ENCODE measurements at places on chromosomes 1 and 21. TPM values are rescaled to one million over a fixed set of nuclear protein-coding genes. Genes with fewer than 3 reads are reported as not detected.

S100A2 gene
- 11.7 TPM for total RNA-seq

DNA sequence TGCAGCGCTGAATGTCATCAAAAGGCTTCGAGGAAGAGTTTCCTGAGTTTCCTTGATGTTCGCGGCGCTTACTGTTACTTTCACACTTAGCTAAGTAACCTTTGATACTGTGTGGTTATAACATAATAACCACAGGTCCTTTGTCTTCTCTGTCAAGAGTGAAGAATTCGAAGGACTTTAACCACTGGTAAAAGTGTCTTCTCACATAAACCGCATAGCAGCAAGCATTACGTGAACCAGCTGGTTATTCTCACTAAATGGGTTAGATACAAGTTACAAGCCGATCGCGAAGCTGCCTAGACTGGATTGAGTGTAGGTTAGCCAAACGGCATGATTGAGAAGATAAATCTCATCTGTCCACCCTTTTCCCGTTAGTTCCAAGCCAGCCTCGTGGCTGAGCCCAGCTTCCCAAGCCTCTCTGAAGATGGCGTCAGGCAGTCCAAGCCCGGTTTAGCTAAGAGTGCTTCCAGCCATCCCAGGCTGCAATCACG lies 18.3 kb upstream of the IFNGR2 start:
- H3K4me3 ChIP-seq: no peak overlapping the region
- H3K4me1 ChIP-seq: peaks cover 34% of the 10 kb centered on the region
- DNase-seq: no peak
- no peaks in the 10 kb centered on the region for H3K36me3 ChIP-seq
- H3K27ac ChIP-seq: no peak overlapping the region
- no peaks in the 10 kb centered on the region for H3K27me3 ChIP-seq

CHODL gene
- not detected for total RNA-seq

DNA sequence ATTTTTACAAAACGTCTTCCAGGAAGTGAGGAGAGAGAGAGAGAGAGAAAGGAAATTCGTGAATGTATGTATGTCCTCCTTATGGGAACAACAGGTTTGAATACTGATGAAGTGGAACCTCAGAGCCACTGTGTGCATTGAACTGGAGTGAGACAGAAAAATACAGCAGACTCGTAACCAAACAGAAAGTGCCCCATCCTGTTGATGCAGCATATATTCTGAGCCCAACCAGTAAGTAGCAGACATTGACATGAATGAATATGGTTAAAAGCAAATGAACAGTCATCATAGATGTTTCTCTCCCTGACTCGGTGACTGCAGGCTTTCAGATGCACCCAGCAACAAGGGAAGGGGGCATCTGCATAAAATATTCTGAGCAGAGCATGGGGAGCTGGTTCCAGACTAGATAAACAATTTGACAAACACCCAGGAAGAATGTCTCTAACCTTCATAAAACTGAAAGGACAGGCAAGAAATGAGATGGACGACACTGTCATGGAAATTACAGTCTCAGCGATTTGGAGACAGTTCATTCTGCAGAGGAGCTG lies 471.0 kb upstream of the PBX1 start:
- H3K27ac ChIP-seq: no peak overlapping the region
- no peaks in the 10 kb centered on the region for H3K4me1 ChIP-seq
- H3K4me3 ChIP-seq: no peak overlapping the region
- no peaks in the 10 kb centered on the region for H3K27me3 ChIP-seq

C1orf210 gene
- not detected for total RNA-seq

- H3K27me3 ChIP-seq: peaks cover 5% of the 10 kb centered on the region
- no peak overlapping the region for H3K27ac ChIP-seq
- H3K4me3 ChIP-seq: no peak overlapping the region
- no peaks in the 10 kb centered on the region for H3K4me1 ChIP-seq
- no peaks in the 10 kb centered on the region for H3K36me3 ChIP-seq
- DNase-seq: no peak
These were observed 263.2 kb upstream of the ZP4 start for GRCh38 chr1:238153939-238154338.

GRCh38 chr21:44255511-44255981 lies 6.2 kb downstream of the DNMT3L start:
- peaks cover 2% of the 10 kb centered on the region for H3K4me1 ChIP-seq
- H3K27me3 ChIP-seq: peaks cover 4% of the 10 kb centered on the region
- no peak overlapping the region for H3K27ac ChIP-seq
- no peak for DNase-seq
- H3K36me3 ChIP-seq: no peaks in the 10 kb centered on the region

CACNA1S gene
- total RNA-seq: not detected

- H3K4me1 ChIP-seq: peaks cover 59% of the 10 kb centered on the region
- H3K27ac ChIP-seq: no peak overlapping the region
- H3K27me3 ChIP-seq: no peaks in the 10 kb centered on the region
These were observed 10.1 kb downstream of the PADI1 start for GRCh38 chr1:17214876-17215544.

GRCh38 chr1:153633161-153633753 lies 609 bp upstream of the CHTOP start:
- no peak for DNase-seq
- no peaks in the 10 kb centered on the region for H3K27me3 ChIP-seq
- H3K4me3 ChIP-seq: no peak overlapping the region
- peak overlapping the region; percentile 99 for H3K27ac ChIP-seq

OTUD7B gene
- 25.1 TPM for total RNA-seq

SH2D5 gene
- 0.46 TPM for total RNA-seq

BTBD19 gene
- total RNA-seq: 51.2 TPM

DNA sequence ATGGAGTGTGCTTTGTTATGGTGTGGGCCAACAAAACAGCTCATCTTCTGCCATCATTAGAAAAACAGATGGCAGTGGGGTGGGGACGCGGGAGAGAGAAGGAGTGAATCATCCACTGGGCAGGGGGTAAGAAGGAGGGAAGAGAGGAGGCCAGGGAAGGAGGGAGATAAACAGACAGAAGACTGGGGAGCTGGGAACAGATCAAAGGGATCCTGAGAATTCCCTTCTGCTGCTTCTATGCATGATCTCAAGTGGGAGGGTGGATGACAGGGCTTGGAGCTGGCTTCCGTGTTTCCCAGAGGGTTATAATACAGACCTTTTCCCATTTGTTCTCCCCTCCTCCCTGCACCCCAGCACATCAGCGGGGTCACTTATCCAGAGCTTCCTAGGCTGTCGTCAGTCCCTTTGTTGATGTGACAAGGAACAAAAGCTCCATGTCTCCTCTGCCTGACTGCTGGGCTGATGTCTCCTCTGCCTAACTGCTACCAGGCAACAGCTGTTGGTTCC lies 338.6 kb downstream of the PAPPA2 start:
- no peaks in the 10 kb centered on the region for H3K4me1 ChIP-seq
- no peaks in the 10 kb centered on the region for H3K36me3 ChIP-seq
- no peak overlapping the region for H3K27ac ChIP-seq
- no peaks in the 10 kb centered on the region for H3K27me3 ChIP-seq
- H3K4me3 ChIP-seq: no peak overlapping the region
- no peak for DNase-seq

DNA sequence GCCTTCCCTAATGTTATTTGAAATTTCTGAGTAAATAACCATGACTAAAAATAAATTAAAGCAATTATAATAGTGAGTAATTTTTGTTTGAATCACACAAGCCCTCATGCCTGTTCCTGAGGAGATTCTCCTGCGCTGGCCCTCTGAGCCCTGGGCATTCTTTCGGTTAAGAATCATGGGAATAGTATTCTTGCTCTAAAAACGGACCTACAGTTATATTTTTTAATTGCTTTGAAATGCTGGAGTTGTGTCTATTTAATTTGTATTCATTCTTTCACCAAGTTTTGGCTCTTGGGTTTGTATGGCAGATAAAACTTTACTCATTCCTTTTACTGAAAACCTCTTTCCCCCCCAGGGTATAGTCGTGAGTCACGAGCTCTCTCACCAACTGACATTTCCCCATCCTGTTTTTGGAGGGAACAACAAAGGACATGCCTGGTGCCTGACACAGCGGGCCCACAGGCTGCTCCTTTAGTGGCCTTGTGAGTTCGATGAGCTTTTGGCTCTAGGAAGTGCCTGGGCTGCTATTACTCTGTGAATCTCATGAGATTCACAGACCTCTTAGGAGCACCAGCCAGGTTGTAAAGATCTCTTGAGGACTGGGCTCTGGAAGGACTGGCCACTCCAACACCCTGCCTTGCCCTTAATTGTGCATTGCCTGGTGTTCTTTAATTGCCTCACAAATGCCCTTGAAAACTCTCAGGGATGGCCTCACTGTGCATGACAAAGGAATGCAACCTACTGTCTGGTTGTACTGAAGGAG lies 58.6 kb downstream of the DDR2 start:
- H3K27me3 ChIP-seq: no peaks in the 10 kb centered on the region
- no peak for DNase-seq
- peaks cover 11% of the 10 kb centered on the region for H3K36me3 ChIP-seq
- H3K4me1 ChIP-seq: peaks cover 61% of the 10 kb centered on the region

- H3K27ac ChIP-seq: no peak overlapping the region
- peaks cover 10% of the 10 kb centered on the region for H3K4me1 ChIP-seq
- no peak for DNase-seq
- no peak overlapping the region for H3K4me3 ChIP-seq
These were observed 9.5 kb upstream of the SLC2A5 start for GRCh38 chr1:9078752-9079500.

TMEM61 gene
- total RNA-seq: not detected

GRCh38 chr1:24018611-24019580 lies 38.8 kb upstream of the SRSF10 start:
- DNase-seq: peak; percentile 99
- H3K4me3 ChIP-seq: peak overlapping the region; percentile 44
- peak overlapping the region; percentile 99 for H3K27ac ChIP-seq
- H3K27me3 ChIP-seq: no peaks in the 10 kb centered on the region
- H3K4me1 ChIP-seq: peaks cover 69% of the 10 kb centered on the region

AMY2B gene
- 10.0 TPM for total RNA-seq

DNA sequence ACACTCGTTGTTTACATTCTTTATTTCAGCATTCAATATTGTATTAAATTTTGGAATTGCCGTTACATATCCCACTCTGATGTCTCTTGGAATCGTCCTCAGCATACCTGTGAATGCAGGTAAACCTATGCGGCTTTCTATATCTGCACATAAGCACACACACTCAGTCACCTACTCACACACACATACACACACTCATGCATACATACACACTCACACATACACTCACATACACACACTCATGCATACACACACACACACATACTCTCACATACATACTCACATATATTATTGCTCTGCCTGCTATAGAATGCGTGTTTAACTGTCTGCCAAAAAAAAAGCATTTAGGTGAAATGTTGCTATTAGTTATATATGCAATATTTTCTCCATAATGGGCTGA lies 53.2 kb upstream of the COA6 start:
- H3K27ac ChIP-seq: no peak overlapping the region
- H3K27me3 ChIP-seq: peaks cover 31% of the 10 kb centered on the region
- no peak for DNase-seq

DNA sequence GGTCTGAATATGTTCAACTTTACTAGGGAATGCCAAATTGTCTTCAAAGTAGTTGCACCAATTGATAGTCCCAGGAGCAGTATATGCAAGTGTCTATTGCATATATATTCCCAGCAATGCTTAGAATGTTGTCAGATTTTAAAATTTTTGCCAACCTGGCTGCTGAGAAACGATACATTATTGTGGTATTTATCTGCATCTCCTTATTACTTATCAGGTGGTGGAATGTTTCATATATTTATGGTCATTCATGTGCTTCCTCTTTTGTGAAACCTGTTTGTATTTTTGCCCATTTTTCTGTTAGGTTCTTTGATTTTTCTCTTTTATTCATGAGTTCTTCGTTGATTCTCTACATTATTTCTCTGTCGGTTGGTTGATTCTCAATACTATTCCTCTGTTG lies 39.5 kb downstream of the COLGALT2 start:
- DNase-seq: no peak
- H3K4me1 ChIP-seq: peaks cover 12% of the 10 kb centered on the region
- no peak overlapping the region for H3K4me3 ChIP-seq
- no peaks in the 10 kb centered on the region for H3K36me3 ChIP-seq
- H3K27ac ChIP-seq: no peak overlapping the region

STUM gene
- total RNA-seq: 0.35 TPM

FAM131C gene
- 0.73 TPM for total RNA-seq

- no peak overlapping the region for H3K27ac ChIP-seq
- no peaks in the 10 kb centered on the region for H3K4me1 ChIP-seq
- H3K36me3 ChIP-seq: no peaks in the 10 kb centered on the region
- DNase-seq: no peak
- peaks cover 17% of the 10 kb centered on the region for H3K27me3 ChIP-seq
These were observed 557.5 kb upstream of the PTBP2 start for GRCh38 chr1:96164053-96164452.

HHIPL2 gene
- total RNA-seq: 0.13 TPM

GRCh38 chr1:246004301-246004700 lies 502.8 kb downstream of the SMYD3 start:
- H3K27ac ChIP-seq: no peak overlapping the region
- peaks cover 54% of the 10 kb centered on the region for H3K4me1 ChIP-seq
- DNase-seq: no peak
- no peaks in the 10 kb centered on the region for H3K27me3 ChIP-seq
- no peak overlapping the region for H3K4me3 ChIP-seq

RHOU gene
- total RNA-seq: 2.3 TPM

OSCP1 gene
- total RNA-seq: 5.0 TPM

GRCh38 chr1:151839457-151840403 lies at the start of gene C2CD4D:
TSS of gene C2CD4D (minus strand) at chr1:151839820. CDS start at chr1:151838989, 831 bp downstream.
- DNase-seq: no peak
- H3K4me1 ChIP-seq: peaks cover 12% of the 10 kb centered on the region
- no peaks in the 10 kb centered on the region for H3K36me3 ChIP-seq
- peaks cover 68% of the 10 kb centered on the region for H3K27me3 ChIP-seq
- H3K4me3 ChIP-seq: peak within 1 kb of the TSS; percentile 50
- no peak within 1 kb of the TSS for H3K27ac ChIP-seq

HRNR gene
- not detected for total RNA-seq

DNA sequence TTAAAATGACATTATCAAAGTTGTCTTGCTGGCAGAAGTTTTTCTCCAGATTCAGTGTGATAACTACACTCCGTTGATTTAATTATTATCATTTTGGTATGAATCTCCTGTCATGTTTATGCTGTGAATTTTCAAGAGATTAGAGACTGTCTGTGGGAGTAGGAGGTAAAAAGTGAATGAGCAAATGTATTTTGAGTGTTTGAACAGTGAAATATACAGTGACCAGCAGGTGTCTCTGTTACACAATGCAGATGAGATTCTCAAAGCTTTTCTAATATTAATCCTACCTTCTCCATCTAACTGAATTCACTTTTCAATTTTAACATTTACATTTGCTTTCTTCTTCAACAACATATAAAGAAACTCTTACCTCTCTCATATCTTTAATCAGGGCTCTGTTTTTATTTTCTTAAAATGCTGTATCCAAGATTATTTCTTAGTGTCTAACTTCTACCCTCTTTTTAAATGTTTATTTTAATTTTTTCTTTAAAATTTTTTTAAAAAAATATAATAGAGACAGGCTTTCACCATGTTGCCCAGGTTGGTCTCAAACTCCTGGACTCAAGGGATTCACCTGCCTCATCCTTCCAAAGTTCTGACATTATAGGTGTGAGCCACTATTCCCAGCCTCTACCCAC lies 20.9 kb upstream of the HSPA13 start:
- DNase-seq: no peak
- peaks cover 20% of the 10 kb centered on the region for H3K27me3 ChIP-seq
- H3K4me3 ChIP-seq: no peak overlapping the region
- no peak overlapping the region for H3K27ac ChIP-seq

Measured in osteocyte (in vitro differentiated cells).